ENCODE measurements at places on chromosomes 12 and 14.

- no peak for DNase-seq
Observed at GRCh38 chr12:104480826-104481440, 24.2 kb downstream of the CHST11 start.

- no peak for DNase-seq
Observed at GRCh38 chr12:69105101-69105962, 134.0 kb upstream of the CPSF6 start.

GRCh38 chr12:51631591-51631990 is 40.6 kb downstream of the SCN8A start:
- DNase-seq = no peak

DNA sequence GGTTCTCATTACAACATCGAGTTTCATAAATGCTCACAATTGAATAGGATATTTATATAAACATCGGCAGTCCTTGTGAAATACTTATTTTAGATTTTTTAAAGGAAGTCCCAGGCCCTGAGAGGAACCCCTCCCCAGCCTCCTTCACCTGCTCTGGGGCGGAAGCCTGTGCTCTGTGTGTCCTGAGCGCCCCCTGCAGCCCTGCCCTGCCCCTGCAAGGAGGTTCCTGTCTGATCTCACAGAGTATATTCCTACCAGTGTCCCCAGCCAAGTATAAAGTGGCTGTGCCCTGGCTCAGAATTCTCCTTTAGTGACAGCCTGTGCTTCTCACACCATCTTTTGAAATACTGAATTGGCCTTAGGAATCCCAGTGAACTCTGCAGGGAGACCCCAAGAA is 659.5 kb downstream of the TMEM121 start:
- DNase-seq = peak; percentile 77

DNA sequence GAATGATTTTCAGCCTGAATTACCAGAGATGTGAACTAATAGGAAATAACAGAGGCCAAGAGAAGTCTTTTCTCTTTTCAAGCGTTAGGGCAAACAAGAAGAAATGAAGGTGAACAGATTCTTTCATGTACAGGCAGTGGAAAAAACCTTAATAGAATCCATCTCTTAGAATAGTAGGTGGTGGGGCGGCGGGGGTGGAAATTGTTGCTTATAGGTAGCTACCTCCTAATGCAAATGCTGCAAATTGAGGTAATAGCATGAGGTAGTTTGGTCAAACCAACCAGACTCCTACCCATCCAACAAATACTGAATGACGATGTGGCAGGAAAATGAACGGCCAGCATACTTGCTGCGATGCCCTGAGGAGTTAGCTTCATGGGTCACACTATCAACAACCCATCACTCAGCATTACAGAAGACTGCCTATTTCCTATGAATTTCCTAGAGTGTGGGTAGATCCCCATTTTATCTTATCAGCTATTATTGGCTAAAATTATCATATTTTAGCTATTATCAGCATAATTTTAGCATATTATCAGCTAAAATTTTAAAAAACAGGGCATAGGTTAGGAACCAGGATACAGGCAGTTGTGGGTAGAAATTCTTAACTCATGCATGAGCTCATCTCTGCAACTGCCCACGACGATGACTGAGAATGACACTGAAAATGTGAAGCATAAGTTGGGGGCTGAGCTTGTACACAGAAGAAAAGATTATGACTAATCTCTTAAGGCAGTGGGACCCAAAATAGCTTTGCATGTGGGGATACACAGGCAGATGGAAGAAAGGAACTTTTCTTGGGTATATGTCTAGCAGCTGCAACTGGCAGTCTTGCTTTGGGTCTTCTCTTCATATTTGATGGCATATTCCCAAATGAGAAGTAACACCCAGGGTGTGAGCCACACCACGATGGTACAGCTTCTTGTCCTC is 68.7 kb downstream of the NIN start:
- no peak for DNase-seq

DNA sequence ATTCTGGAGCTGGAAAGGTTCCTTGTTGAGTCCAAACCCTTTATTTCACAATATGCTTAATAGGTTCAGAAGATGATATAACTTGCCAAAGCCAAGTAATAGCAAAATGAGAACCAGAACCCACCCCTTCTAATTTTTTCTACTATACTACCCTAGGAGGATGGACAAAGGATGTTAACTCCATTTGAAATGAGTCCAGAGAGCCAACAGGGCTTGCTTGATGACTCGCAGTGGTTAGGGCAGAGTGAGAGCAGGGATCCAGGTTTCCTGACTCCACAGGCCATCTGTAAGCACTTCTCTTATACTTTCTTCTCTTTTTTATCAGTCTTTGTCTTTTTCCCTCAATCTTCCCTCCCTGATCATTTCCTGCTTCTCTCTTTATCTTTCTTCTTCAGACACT is 668.1 kb downstream of the MED13L start:
- no peak for DNase-seq

DNA sequence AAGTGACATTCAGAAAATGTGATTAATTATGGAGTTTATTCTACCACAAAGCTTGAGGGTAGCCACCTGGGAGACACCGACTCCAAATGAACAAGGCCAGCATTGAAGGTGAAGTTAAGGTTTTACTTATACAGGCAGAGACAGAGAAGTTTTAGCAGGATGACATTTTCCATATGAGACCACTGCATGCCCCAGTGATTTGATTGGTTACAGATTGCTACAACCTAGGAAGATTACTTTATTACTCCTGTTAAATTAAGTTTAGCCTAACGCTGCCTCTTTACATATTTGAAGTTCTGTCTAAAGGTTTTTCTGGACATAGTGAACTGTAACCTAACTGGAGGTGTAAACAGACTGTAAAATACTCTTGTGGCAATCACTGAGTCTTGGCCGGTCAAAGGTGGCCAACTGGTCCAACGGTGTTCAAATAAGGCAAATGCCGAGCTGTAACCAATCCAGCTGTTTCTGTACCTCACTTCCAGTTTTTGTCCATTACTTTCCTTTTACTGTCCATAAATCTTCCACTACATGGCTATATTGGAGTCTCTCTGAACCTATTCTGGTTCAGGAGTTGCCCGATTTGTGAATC is 57.2 kb downstream of the RIN3 start:
- DNase-seq = no peak

DNA sequence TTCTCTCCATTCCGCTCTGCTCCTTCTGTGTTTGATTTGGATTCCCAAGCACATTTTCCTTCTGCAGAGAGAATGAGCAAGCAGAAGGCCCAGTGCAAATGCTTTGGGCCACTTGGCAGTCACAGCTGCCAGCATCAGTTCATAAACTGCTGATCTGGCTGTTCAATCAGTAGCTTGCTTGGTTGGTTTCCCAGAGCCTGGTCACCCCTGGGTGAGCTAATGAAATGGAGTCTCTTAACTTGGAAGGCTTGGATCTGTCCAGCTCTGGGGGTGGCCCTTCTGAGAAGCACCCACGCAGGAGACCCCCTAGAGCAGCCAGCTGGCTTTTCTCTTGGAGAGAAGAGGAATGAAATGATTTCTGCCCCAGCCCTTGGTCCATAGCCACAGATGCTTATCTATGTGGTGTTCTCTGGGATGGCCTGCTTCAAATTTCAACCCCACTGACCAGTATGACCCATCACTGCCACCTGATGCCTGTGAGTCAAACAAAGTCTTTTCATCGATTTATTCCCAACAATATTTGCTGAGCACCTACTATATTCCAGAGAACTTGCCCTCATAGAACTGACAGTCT is 30.3 kb downstream of the FAIM2 start:
- DNase-seq = no peak

- DNase-seq = peak; percentile 67
Observed at GRCh38 chr12:2959505-2960389, 550 bp downstream of the TEAD4 start.

DNA sequence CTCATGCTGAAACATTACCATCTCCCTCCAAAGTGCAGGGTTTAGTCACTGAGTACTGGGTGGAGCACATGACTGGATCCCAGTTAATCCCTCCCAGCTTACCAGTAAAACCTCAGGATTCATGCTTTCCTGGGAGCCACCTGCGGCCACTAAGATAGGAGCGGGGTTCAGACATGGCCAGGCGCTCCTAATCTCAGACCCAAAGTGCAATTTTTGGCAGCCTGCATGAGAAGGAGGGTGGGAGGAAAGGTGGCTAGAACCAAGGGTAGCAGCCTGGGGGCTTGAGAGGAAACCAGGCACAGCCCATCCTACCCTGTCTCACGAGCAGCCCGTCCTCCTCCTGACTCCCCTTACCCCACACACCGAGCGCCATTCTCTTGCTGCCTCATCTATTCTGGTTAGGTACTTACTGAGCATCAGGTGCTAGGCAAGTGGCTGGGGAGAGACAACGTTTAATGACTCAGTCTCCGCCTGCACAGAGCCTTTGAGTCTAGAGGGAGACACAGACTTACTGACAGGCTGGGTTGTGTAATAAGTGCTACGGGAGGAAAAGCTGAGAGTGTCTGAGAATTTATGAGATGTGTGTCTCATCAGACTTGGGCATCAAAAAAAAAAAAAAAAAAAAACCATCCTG is 9.9 kb downstream of the GPRC5A start:
- no peak for DNase-seq

DNA sequence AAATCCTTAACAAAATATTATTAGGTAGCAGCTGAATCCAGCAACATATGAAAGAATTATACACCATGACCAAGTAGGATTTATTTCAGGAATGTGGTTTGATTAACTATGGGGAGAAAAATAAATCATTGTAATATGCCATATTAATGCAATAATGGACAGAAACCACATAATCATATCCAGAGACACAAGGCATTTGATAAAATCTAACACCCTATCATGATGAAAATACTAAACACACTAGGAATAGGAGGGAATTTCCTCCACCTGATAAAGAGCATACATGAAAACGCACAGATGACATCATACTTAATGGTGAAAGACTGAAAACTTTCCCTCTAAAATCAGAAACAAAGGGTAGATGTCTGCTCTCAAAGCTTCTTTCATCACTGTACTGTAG is 238.9 kb downstream of the PHLDA1 start:
- no peak for DNase-seq

DNA sequence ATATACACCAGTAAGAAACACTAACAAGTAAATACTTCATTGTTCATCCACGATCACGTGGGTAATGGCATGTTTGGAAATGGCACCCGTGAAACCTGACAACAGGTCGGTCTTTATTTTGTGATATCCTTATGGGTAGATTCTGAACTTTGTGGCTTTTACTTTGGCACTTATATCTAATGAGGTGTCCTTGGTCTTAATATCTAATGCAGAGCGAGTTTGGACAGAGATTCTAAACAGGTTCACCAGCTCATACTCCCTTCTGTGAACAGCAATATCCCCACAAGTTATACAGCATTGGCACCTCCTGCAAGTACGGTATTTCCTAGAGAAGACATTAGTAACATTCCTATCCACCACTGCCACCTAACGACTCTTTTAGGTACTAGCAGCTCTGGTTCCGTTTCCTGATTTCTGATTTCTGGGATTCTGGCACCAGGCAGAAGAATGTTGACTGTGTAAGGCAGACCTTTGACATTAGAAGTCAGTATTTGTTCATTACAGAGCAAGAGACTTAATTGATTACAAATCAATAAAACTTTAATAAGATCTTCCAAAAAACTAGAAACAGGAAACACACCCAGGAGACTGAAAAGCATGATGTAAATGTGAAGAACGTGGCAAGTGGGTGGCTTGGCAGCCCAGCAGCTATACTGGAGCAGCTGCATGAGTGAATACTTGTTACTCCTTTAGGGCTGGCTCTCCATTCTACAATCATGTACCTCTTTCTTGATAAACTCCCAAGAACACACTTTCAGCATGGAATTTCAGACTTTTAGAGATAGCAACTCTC is 2.5 kb downstream of the ANG start:
- no peak for DNase-seq

GRCh38 chr14:75001899-75002298 is 822 bp upstream of the EIF2B2 start:
- DNase-seq = no peak

GRCh38 chr12:1614360-1614759 is 14.7 kb upstream of the WNT5B start:
- no peak for DNase-seq

- no peak for DNase-seq
Observed at GRCh38 chr12:79001404-79001803, 136.8 kb downstream of the SYT1 start.

DNA sequence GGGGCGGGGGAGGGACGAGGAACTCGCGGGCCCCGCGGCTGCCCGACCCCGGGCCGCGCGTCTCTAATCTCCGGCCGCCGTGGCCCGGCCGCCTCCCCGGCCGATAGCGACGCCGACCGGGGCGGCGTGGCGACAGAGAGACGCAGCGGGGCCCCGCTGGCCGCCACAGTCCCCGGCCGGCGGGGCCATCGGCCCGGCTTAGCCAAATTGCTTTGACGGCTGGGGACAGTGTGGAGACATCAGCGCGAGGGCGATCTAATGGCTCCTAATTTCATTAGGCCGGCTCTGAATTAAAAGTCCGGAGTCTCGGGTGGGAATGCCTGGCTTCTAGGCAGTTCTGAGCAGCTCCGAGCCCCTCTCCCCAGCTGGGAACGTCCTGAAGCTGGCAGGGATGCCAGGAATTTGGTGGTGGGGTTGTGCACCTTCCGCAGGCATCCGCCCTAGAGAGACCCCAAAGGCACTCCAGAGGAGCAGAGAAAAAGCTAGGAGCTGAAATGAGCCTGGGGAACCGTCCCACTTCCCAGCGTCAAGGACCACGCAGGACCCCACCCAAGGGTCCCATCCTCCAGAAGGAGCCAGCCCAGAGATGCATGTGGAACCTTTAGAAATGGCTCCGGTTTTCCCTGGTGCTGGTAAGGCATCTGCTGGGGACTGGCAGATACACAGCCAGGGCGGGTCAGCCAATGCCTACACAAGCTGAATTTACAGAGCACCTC is 9.6 kb downstream of the TBX5 start:
- DNase-seq = no peak

- no peak for DNase-seq
Observed at GRCh38 chr12:96073346-96074330, 38.3 kb upstream of the LTA4H start.

- no peak for DNase-seq
Observed at GRCh38 chr14:28576523-28576922, 190.1 kb upstream of the FOXG1 start.

GRCh38 chr12:62582065-62582366 is 115.4 kb downstream of the MON2 start:
- DNase-seq = no peak

GRCh38 chr12:31005256-31005943 is 68.3 kb upstream of the DDX11 start:
- DNase-seq = no peak

DNA sequence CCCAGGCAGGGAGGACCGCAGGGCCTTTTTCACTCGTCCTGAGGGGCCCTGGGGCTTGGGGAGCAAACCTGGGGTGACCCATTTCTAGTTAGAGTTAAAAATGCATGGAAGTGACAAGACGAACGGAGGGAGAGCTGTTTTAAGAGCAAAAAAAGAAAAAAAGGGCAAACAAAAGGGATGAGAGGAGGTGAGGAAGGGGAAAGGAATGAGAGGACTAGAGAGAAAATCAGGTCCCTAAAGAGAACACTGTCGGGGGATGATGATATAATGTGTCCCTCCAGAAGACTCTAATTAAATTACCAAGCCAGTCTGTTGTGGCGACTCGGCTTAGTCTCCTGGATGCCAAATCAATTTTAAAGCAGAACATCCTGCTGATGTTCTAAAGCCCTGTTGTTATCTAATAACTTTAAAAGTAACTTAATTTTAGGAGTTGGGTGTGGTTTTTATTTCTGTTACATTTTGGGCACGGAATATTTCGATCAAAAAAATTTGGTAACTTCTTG is 1.1 kb downstream of the ANO6 start:
- no peak for DNase-seq

Measured in activated CD8-positive, alpha-beta memory T cell treated with anti-CD3 and anti-CD28 coated beads, Interleukin-2, amount 50 U/mL, for 48 hours (primary cell).